ENCODE measurements at places on chromosomes 5 and 9.

- no peak for DNase-seq
Measured at GRCh38 chr5:128774605-128775004, 190.7 kb upstream of the SLC27A6 start.

DNA sequence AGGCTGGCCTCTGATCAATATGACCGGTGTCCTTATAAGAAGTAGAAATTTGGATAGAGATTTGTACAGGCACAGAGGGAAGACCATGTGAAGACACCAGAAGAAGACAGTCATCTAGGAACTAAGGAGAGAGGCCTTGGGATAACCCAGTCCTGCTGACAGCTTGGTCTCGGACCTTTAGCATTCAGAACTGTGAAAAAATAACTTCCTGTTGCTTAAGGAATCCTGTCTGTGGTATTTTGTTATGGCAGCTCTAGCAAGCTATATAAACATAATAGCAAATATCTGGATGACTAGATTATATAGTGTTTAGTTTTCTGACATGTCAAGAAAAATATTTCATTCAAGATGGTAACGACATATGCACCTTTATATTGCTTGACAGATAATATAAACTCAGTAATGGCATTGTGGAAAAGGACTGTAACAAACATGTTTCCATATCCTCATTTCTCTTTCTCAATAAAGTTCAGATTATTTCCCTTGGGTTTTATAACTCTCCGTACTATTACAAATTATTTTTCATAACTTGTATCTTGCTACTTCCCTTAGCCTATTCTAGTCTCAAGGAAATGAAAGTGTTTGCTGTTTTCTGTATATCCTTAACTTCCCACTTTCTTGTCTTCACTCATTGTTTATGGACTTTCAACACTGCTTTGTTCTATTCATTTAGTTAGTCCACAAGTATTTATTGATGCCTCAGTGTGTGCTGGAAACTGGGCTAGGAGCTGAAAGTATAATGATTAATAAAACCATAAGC lies 62.4 kb downstream of the KIAA1958 start:
- peak; percentile 78 for DNase-seq

DNA sequence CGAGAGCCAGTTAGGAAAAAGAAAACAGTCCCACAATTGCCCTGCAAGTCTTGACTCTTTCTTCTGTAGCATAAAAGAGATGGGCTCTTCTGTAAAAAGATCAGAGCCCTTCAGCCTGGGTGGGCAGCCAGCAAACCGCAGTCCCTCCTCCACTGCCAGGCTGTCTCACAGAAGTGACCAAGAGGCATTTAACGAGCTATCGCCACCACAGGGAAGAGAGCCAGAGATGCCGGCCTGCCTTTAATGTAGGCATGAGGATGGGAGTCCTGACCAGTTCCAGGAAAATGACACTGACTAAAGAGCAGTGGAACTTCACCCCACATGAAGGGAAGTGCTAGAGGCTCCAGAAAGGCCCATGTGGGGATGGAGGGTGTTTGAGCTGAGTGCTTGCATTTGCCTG lies 264.6 kb downstream of the NDUFS4 start:
- peak; percentile 34 for DNase-seq

GRCh38 chr9:20361229-20361628 lies 261.1 kb downstream of the MLLT3 start:
- no peak for DNase-seq

- DNase-seq: peak; percentile 30
Measured at GRCh38 chr5:72377910-72378638, 57.9 kb downstream of the PTCD2 start.

DNA sequence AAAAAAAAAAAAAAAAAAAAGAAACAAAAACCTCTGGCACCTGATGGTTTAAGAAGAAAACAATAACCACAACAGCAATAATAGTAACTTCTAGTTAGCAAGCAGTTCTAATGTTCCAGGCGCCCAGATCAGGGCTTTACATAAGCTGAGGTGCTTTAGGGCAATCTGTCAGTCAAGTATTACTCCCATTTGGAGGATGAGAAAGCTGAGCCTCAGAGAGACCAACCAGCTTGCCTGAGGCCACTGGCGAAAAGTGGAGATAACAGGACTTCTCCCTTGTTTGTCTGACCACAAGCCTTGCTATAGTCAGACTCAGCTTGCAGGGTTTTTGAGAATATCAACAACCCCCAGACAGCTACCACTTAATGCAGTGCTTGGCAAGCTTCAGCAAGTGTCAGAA lies 83.5 kb upstream of the BOD1 start:
- DNase-seq: no peak

DNA sequence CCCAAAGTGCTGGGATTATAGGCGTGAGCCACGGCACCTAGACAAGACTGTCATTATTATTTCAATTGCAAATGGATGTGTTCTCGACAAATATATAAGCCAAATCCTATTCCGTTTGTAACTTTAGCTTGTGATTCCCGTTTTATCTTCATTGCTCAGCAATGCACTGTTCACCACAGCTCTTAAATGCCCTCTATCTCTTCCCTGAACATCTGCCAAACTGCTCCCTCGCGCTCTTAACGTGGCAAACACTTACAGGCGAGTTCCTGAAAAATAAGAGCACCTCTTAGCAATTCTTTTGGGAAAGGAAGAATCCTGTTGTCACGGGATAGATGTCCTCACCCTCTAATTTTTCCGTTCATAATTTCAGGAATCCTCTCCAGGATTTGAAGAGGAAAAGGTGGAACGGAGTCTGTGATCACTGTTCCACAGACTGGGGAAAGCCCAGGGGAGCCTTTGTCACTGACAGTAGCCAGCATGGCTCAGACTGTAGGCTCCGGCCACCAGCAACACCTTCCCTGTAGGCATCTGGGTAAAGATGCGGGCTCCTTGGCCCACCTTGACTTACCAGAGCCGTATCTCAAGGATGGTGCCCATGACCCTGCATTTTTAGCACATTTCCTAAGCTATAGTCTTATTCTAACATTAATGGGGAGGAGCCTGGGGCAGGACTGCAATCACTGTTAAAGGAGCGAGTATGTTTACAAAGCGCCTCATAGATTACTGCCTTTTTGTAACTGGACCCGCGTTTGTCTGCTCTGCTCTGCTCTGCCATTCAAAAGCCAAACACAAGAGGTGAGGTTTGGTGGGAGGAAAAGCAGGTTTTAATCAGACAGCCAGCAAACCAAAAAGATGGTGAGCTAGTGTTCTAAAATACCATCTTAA lies 20.2 kb upstream of the GNPDA1 start:
- peak; percentile 10 for DNase-seq

GRCh38 chr5:64659289-64659688 lies 31.0 kb upstream of the SHISAL2B start:
- no peak for DNase-seq

DNA sequence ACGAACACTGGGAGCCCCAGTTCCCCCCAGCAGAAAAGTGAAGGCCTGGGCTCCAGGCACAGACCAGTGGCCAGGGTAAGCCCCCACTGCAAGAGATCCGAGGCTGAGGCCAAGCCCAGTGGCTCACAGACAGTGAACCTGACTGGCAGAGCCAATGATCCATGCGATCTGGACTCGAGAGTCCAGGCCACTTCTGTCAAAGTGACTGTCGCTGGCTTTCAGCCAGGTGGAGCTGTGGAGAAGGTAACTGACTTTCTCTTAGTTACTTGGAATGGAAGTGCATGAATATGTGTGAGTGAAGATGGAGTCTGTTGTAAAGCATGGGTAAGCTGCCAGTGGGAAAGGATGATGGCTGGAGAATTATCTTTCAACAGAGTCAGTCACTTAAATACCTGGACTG lies 99.7 kb downstream of the GOLPH3 start:
- no peak for DNase-seq

- no peak for DNase-seq
Measured at GRCh38 chr5:156402387-156402921, 75.5 kb downstream of the SGCD start.

DNA sequence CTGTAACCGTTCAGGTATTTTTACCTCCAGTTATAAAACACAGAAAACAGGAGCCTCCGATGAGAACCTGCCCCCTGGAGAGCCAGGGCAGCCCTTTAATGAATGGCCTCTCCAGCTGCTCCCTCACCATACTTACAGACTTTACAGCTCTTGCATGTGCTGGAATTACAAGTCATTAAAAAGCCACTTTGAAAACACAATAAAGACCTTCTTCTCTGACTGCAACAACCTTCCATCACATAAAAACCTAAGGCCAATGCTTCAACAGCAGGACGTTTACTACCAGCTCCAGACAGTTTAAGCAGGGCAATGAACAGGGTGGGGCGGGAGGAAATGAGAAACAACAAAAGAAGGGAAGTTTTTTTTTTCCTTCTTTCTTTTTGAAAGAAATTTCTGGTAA lies 213.8 kb downstream of the MLLT3 start:
- DNase-seq: no peak

GRCh38 chr9:27348785-27349697 lies 52.1 kb upstream of the EQTN start:
- DNase-seq: no peak

DNA sequence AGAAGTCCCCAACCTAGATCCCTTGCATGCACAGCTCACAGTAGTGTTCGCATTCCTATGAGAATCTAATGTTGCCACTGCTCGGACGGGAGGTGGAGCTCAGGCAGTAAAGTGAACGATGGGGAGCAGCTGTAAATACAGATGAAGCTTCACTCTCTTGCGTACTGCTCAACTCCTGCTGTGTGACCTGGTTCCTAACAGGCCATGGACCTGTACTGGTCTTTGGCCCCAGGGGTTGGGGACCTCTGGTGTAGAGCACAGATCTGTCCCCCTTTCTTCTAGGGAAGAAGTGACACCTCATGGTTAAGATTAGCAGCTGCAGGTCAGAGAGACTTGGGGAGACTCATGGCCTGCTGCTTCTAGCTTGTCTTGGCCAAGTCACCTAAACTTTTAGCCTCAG lies 7.1 kb downstream of the ARHGEF28 start:
- no peak for DNase-seq

DNA sequence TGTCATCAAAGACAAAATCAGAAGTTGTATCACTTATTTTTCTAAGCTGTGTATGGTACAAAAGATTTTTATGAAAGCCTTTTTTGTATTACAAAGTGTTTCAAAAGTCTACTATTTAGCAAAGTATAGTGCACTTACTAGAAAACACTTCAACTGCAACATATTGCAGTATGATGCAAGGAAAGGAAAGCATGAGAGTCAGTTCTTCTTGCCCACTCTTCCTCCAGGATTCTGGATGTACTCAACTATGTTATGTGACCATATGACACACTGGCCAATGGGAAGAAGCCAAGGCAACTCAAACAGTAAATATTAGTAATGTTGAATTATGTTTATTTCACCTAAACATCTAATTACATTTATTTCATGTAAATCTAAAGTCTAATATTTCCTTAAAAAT lies 49.5 kb upstream of the TYRP1 start:
- no peak for DNase-seq

DNA sequence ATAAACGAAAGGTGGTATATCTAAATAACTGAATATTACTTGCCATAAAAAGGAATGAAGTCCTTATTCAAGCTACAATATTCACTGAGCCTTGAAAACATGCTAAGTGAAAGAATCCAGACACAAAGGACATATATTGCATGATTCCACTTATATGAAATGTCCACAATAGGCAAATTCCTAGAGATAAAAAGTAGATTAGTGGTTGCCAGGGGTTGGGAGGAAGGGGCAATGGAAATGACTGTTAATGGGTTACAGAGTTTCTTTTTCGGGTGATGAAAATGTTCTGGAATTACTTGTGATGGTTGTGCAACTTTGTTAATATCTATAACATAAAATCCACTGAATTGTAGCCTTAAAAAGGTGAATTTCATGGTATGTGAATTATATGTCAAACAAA lies 227.1 kb upstream of the TRIM32 start:
- DNase-seq: no peak

DNA sequence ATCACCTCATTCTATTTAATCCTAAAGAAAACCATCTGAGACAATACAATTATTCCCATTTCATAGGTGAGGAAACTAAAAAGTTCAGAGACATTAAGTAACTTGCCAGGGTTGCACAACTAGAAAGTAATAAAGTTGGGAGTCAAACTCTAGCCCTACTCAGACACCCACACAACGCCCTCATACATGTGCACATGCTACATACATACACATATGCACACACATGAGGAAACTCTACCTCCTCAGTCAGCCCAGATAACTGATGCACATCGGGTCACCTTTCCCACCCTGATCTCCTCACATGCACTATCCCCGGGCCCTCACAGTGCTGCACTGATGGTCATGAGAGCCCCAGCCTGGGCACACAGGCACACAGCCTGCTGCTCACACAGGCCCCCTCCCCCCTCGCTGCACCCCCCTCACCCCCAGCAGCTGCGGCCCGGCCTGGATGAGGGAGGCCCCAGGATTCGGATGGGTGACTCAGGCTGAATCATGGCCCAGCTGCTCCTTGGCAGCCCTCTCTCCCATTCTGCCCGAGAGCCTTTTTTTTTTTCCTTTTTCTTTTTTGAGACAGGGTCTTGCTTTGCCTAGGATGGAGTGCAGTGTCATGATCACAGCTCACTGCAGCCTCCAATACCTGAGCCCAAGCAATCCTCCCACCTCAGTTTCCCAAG lies 5.0 kb upstream of the GPRIN1 start:
- peak; percentile 75 for DNase-seq

DNA sequence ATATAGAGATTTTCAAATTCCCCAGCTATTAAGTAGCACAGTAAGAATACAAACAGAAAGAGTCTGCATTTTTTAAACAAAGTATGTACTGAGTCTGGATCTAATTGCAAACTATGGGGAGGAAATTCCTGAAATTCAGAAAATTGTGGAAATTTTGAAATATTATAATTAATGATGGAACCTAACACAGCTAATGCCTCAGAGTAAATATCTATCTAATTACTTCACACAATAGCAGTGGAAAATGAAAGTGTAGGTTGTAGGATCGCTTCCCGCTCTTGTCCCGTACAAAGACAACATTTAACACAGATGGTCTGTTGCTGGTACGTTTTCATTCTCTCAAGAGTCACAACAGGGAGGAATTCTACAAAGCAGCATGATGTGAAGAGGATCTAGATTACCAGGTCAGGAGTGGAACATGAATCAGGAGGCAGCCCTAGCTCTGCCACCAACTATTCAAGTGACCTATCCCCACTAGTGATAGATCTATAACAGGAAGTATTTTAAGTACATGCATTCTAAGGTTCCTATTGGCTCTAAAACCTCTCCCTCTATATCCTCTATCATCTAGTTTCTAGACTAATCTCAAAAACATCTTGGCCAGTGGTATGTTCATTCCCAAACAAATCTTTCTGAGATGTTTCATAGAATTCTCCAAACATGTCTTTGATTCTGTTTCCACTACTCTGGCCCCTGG lies 58.9 kb upstream of the GRAMD2B start:
- peak; percentile 41 for DNase-seq

DNA sequence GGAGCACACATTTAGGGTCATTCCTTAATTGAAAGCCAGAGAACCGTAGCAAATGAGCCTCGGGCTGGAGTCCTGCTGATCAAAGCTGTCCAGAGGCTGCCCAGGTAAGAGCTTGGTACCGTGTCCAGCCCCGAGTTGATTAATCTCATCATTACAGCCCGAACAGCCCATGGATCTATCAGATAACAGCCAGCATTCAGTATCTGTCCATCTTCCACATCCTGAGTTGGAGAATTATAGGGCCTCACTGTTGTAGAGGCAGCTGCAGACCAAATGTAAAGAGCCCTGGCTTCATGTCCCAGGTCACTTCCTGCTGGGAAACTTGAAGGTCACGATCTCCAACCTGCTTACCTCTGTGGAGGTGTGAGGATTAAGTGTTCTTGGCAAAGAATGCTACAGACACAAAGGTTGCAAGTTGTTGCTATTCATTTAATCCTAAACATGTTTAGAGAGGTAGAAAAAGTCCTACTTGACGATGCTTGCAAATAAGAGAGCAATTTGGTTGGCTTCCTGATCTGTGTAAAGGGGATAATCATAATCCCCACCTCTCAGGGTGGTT lies 16.1 kb downstream of the GGTA1 start:
- no peak for DNase-seq
